ENCODE measurements at places on chromosomes 16 and 17. TPM values are rescaled to one million over a fixed set of nuclear protein-coding genes. Genes with fewer than 3 reads are reported as not detected.

- H3K27ac ChIP-seq, result peak overlapping the region; percentile 85
- H3K36me3 ChIP-seq, result no peaks in the 10 kb centered on the region
- no peak overlapping the region for H3K4me3 ChIP-seq
- peaks cover 7% of the 10 kb centered on the region for H3K4me1 ChIP-seq
Observed at GRCh38 chr16:24999088-24999670, 16.0 kb downstream of the ARHGAP17 start.

The CENPT gene
- 28.3 TPM for total RNA-seq

DNA sequence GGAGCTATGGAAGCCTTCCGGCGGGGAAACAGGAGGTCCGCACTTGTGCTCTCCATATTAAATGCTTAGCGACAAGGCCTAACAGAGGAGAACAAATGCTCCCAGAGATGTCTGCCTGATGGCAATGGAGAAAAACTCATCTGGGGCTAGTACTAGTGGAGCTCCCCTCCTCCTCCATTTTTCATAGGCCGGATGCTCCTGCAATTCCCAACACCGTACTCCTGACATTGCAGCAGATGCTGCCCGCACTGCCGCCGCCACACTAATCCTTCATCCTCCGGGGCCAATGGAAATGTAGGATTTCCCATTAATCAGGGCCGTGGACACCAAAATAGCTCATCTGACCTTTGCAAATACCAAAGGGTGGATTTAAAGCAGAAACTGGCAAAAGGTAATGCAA, 27.5 kb downstream of the TOM1L2 start:
- no peak for DNase-seq
- no peak overlapping the region for H3K27ac ChIP-seq
- H3K36me3 ChIP-seq, result no peaks in the 10 kb centered on the region
- H3K4me1 ChIP-seq, result peaks cover 63% of the 10 kb centered on the region
- no peak overlapping the region for H3K4me3 ChIP-seq

DNA sequence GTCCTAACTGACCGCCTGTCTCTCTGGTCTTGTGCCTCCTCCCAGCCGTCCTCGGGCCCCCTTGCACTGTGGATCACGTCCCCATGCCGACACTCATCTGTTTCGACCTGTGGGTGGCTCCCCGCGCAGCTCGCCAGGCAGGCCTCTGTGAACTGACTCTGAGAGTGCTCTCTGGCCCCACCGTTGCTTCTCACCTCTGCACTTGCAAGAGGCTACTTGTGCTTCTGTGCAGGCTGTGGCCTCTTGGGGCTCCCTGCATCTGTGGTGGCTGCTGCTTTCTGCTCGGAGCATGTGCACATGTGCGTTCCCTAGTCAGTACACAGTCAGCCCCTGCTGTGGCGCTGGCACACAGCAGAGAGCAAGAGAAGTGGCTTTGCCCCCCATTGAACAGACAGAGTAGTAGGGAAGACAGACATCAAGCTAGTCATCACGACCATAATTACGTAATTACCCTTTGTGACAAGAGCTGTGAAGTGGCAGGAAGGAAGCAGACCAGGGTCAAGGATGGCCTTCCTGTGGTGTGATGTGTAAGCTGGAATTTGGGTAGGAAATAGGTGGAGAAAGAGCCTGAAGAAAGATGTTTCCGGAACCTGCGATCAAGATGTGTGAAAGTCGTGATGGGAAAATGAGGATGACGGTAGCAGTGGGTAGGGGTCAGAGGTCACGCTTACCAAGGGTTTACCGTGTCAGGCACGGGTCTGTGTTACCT, 256.0 kb upstream of the CACNG5 start:
- DNase-seq, result no peak
- H3K36me3 ChIP-seq, result no peaks in the 10 kb centered on the region
- H3K27me3 ChIP-seq, result no peaks in the 10 kb centered on the region
- H3K4me1 ChIP-seq, result no peaks in the 10 kb centered on the region
- H3K4me3 ChIP-seq, result no peak overlapping the region

DNA sequence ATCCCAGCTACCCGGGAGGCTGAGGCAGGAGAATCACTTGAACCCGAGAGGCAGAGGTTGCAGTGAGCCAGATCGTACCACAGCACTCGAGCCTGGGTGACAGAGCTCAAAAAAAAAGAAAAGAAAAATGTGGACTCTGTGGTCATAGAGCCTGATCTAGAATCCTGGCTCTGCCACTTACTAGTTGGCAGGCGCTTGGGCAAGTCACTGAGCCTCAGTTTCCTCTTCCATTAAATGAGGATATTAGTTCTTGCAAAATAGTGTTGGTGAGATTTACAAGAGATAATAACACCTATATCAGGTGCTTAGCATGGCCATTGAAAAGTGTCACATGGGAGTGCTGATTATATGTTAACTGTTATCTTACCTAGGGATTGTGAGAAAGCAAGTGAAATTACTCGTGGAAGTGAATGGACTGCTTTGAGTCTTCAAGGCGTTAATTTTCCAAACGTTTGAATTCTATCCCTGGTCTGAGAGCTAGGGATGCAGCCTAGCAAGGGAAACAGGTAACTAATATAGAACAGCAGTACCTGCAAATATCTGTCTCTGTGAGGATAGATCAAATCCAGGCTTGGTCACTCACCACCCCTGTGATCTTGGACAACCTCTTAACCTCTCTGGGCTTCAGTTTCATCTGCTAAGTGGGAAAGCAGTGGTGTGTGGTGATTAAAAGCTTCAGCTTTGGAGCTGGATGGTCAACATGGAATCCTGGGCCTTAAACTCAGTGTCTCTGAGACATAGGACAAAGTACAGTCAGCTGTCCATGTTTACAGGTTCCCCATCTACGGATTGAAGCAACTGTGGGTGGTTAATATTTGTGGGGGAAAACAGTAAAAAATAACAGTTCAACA, 953 bp upstream of the NSMCE1 start:
- H3K27me3 ChIP-seq, result no peaks in the 10 kb centered on the region
- no peak for DNase-seq
- H3K36me3 ChIP-seq, result no peaks in the 10 kb centered on the region
- H3K4me1 ChIP-seq, result no peaks in the 10 kb centered on the region

DNA sequence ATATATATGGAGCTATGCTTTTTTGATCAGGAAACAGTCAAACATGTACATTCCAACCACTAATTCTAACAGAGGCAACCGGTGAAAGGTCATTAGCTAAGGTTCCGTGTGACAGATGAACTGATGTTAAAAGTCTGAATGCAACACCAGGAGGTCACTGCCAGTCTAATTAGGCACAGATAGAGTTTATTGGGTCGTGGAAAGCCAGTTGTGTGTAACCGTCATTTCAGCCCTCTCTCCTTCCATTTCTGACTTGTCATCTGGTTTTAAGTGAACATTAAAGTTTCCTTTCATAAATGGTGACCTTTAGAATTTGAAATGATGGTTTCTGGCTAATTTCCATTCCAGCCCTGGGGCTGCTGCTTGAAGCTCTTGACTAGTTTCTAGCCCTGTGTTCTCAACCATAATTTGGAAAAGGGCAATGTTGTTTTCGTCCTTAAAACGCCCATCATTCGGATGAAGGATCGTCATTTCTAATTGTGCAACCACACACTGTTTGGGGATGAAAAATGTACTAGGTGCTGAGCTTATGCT, 23.9 kb downstream of the CACNG3 start:
- H3K27ac ChIP-seq, result no peak overlapping the region
- H3K36me3 ChIP-seq, result no peaks in the 10 kb centered on the region
- peaks cover 4% of the 10 kb centered on the region for H3K27me3 ChIP-seq
- no peak for DNase-seq
- H3K4me3 ChIP-seq, result no peak overlapping the region
- no peaks in the 10 kb centered on the region for H3K4me1 ChIP-seq

- H3K4me1 ChIP-seq, result peaks cover 12% of the 10 kb centered on the region
- H3K36me3 ChIP-seq, result no peaks in the 10 kb centered on the region
- DNase-seq, result peak; percentile 8
- H3K4me3 ChIP-seq, result no peak overlapping the region
- no peak overlapping the region for H3K27ac ChIP-seq
Observed at GRCh38 chr16:57606847-57607501, 21.5 kb upstream of the ADGRG1 start.

DNA sequence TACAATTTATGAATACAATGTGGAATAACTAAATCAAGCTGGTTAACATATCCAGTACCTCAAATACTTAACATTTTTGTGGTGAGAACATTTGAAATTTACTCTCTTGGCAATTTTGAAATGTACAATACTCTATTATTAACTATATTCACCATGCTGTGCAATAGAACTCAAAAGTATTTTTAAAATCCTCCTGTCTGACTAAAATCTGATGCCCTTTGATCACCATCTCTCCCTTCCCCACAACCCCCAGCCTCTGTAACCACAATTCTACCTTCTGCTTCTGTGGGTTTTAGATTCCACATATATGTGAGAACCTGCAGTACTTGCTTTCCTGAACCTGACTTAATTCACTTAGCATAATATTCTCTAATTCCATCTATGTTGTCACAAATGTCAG, 71.6 kb upstream of the ALOX12 start:
- H3K27me3 ChIP-seq, result no peaks in the 10 kb centered on the region
- no peaks in the 10 kb centered on the region for H3K36me3 ChIP-seq
- no peaks in the 10 kb centered on the region for H3K4me1 ChIP-seq
- no peak overlapping the region for H3K4me3 ChIP-seq
- DNase-seq, result no peak

DNA sequence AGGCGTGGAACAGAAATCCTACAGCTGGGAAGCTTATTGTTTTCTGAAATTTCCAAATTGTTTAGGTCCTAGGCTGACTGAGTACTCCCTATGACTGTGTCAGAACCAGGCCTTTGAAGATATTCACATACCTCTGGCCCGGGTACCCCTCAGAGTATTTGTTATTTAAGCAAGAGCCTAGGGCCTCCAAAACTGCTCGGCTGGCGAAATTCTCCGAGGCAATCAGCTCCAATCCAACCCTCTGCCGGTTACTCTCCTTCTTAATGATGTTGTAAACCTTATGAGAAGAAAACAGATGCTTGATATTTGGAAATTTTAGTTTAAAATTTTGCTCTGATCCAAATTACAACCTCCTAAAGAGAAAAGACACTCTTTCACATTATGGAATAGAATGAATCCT, 9.8 kb downstream of the SHMT1 start:
- H3K36me3 ChIP-seq, result peaks cover 48% of the 10 kb centered on the region
- H3K27me3 ChIP-seq, result no peaks in the 10 kb centered on the region
- no peaks in the 10 kb centered on the region for H3K4me1 ChIP-seq
- no peak overlapping the region for H3K4me3 ChIP-seq

DNA sequence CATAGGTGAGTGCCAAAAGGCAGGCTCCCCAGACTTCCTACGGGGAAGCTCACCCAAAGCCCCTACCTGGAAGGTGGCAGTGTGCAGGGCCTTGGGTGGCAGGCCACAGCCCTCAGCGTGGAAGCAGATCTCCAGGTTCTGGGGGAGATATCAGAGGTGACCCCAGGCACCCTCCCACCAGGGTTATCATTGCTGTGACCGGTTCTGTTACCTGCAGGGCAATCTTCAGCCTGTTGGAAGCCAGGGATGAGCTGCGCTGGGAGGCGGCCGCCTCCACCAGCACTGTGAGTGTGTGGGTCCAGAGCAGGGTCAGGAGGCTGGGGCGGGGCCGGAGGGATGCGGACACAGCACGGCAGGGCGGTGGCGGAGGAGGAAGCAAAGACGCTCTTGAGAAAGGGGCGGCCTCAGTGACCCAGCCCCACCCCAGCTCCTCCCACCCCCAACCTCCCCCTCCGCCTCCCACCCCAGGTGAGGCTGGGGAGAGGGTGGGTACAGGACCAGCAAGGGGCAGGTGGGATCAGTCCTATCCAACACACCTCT, 13.1 kb downstream of the UNC13D start:
- H3K36me3 ChIP-seq, result no peaks in the 10 kb centered on the region

- no peaks in the 10 kb centered on the region for H3K27me3 ChIP-seq
- H3K4me1 ChIP-seq, result peaks cover 7% of the 10 kb centered on the region
- peak; percentile 76 for DNase-seq
Observed at GRCh38 chr16:11396241-11397048, 51.2 kb downstream of the RMI2 start.

The KRTAP4-5 gene
- not detected for total RNA-seq

The RAB37 gene
- total RNA-seq, result 2.0 TPM

- H3K27me3 ChIP-seq, result no peaks in the 10 kb centered on the region
- H3K27ac ChIP-seq, result no peak overlapping the region
- no peak for DNase-seq
- H3K4me3 ChIP-seq, result no peak overlapping the region
- H3K4me1 ChIP-seq, result no peaks in the 10 kb centered on the region
Observed at GRCh38 chr17:72717676-72718075, 374.8 kb downstream of the SLC39A11 start.

- H3K4me1 ChIP-seq, result peaks cover 90% of the 10 kb centered on the region
- no peak overlapping the region for H3K4me3 ChIP-seq
- no peaks in the 10 kb centered on the region for H3K27me3 ChIP-seq
- no peak overlapping the region for H3K27ac ChIP-seq
- no peak for DNase-seq
- H3K36me3 ChIP-seq, result no peaks in the 10 kb centered on the region
Observed at GRCh38 chr16:89444728-89445127, 45.6 kb downstream of the ANKRD11 start.

GRCh38 chr17:5096731-5097100, 15.0 kb downstream of the ZNF232 start:
- peak overlapping the region; percentile 71 for H3K4me3 ChIP-seq
- H3K36me3 ChIP-seq, result peaks cover 18% of the 10 kb centered on the region
- H3K4me1 ChIP-seq, result peaks cover 5% of the 10 kb centered on the region
- DNase-seq, result no peak
- H3K27me3 ChIP-seq, result no peaks in the 10 kb centered on the region

DNA sequence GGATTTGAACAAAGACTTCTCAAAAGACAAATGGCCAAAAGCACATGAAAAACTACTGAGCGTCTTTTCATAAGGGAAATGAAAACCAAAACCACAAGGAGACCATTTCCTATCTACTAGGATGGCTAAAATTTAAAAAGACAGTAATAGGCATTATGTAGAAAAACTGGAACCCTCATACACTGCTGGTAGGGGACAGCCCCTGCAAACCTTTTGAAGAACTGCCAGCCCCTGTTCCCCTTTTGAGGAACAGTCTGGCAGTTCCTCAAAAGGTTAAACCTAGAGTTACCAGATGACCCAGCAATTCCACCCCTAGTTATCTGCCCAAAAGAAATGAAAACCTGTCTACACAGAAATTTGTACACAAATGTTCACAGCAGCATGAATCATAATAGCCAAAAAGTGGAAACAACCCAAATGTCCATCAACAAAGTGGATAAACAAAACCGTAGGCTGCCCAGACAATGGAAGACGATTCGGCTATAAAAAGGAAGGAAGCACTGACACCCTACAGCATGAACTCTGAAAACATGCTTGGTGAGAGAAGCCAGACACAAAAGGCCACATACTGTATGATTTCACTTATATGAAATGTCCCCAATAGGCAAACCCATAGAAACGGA, 22.9 kb downstream of the CDIP1 start:
- no peak for DNase-seq
- H3K27me3 ChIP-seq, result no peaks in the 10 kb centered on the region
- peak overlapping the region; percentile 71 for H3K27ac ChIP-seq
- H3K4me3 ChIP-seq, result no peak overlapping the region
- peaks cover 52% of the 10 kb centered on the region for H3K4me1 ChIP-seq

GRCh38 chr16:85820604-85821372, 21.3 kb downstream of the COX4I1 start:
- no peak for DNase-seq
- no peaks in the 10 kb centered on the region for H3K36me3 ChIP-seq
- H3K4me3 ChIP-seq, result no peak overlapping the region
- H3K27me3 ChIP-seq, result no peaks in the 10 kb centered on the region

GRCh38 chr17:69574257-69575197, 160.0 kb downstream of the MAP2K6 start:
- H3K27ac ChIP-seq, result peak overlapping the region; percentile 40
- no peaks in the 10 kb centered on the region for H3K36me3 ChIP-seq
- H3K27me3 ChIP-seq, result no peaks in the 10 kb centered on the region
- no peak overlapping the region for H3K4me3 ChIP-seq

The AHSP gene
- not detected for total RNA-seq

- H3K36me3 ChIP-seq, result no peaks in the 10 kb centered on the region
- no peaks in the 10 kb centered on the region for H3K27me3 ChIP-seq
- no peak overlapping the region for H3K27ac ChIP-seq
Observed at GRCh38 chr17:63333869-63334268, 112.2 kb downstream of the CYB561 start.
